Stimulated activated CD4-positive, alpha-beta T cell treated with anti-CD3 and anti-CD28 coated beads, Interleukin-12 subunit alpha, Interleukin-12 subunit beta, amount 100 ng/mL, for 24 hours (primary cell): ENCODE measurements at places on chromosomes 12 and 14.

DNA sequence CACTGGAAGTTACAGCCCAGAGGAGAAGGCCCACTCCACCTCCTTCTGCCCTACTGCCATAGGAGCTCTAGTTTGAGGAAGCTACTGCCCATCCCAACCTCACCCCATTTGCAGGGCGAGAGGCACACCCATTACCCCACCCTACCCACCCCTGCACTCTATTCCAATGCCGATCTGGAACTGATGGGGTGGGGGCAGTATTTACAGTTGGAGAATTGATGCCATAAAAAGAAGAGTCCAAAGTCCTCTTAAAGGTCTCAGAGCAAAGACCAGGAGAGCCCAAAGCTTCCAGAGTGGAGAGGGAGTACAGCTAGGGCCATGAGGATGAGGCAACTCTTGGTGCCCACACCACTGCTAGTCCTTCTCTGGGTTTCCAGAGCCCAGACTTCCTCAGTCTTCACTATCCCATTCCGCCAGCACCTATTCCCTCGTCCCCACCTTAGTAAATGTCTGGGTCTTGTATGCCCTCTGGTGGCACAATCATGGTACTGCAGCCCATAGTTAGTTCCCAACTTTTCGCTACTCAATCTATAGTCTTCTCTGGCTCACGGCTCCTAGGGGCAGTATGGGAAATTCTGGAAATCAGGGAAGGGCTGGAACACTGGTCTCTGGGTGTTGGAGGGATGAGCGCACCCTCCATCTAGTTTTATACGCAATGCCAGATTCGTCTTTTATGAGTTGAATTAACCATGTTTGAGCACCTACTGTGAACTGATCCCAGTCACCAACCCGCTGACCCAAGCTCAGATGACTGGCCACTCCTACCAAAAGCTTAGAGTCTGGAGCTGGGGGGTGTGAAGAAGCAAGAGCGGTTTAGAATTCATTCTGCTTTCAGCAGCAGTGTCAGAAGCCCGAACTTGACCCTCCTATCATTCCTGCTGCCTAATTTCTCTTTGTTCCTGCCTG is 6.9 kb upstream of the ADCY6 start:
- DNase-seq: peak; percentile 46

DNA sequence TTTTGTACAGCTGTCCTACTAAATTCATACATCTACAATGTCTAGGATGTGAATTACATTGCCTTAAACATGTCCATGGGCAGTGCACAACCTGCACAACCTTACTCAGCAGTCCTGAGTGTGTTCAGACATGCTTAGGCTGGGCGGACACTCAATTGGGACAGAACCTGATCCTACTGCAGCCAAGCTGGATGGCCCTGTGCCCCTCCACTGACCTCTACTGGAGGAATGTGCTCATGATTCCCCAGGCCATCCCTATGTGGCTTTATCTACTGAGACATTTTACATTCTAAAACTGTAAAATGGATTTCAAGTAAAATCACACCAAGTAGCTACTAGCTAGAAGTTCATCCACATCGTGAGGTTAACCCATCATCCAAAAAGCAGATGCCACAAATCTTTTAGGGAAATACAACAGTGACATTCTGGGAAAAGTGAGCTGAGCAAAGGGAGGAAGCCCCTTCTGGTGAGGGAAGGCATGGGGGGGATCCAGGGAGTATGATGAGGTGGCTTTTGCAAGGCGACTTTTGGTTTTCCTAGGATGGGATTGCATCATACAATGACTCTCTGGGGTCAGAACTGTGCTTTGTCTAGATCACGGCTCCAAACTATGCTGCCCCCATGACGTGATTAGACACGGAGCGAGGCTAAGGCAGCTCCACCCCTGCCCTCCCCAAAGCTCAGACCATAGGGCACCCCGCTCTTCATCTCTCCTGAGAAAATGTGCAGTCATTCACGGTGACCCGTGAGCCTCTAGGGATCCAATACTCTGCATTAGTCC is 911.7 kb upstream of the TMEM132C start:
- DNase-seq: no peak

DNA sequence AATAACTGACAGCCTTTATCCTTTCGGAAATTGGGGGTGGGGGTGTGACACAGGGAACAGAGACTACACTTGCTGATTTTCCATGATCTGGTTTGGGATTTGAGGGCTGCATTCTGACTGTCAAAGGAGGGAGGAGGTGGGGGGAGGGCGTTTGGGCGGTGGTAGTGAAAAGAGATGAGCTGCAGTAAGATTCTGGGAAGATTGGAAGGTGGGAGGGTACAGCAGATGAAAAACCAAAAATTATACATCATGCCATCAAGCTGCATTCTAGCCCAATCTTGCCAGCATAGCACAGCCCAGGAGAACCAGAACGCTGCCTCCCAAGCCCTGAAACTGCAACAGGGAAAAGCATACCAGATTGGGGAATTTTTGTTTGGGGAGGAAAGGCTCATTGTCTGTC is 2.4 kb downstream of the RND1 start:
- DNase-seq: no peak

- DNase-seq: no peak
Observed at GRCh38 chr12:49187184-49187583, 1.7 kb downstream of the TUBA1A start.

DNA sequence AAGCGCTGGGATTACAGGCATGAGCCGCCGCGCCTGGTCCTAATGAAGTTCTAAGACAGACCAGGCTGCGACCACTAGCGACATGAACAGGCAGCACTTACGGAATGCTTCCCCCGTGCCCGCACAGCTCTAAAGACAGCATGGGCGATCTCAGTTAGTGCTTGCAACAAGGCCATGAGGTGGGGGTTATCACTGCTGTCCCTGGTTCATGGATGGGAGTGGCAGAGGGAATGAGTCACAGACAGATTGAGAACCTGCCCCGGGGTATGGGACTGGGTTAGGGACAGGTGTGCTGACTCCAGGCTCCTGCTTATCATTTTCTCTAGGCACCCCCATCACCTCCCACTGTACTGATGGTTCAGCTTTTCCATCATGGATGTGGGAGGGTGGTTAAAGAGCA is 160.9 kb downstream of the VRK1 start:
- DNase-seq: no peak

- no peak for DNase-seq
Observed at GRCh38 chr14:77275601-77276017, 4.6 kb upstream of the NGB start.

DNA sequence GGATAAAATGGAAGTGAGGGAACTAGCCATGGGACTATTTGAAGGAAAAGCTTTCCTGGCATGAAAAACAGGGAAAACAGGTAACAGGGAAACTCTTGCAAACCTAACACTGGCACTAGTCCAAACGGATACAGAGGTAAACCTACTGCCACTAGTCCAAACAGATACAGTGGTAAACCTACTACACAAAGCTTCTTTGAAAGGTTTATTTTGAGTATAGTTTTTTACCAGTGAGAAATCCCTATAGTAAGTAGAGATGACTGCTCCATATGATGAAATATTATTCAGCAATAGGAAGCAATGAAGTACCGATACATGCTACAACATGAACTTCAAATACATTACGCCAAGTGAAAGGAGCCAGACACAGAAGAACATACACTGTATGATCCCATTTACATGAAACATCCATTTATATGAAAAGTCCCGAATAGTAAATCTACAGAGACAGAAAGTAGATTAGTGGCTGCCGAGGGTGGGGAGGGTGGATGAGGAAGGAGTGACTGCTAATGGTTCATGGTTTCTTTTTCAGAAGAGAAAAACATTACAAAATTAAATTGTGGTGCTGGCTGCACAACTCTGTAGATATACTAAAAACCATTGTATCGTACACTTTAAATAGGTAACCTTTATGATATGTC is 25.5 kb downstream of the SPTLC2 start:
- no peak for DNase-seq

GRCh38 chr12:28222081-28222700 is 31.9 kb downstream of the CCDC91 start:
- DNase-seq: peak; percentile 50
